Sciatic nerve (tissue), 2 donors: ENCODE measurements at places on chromosomes 11 and 22. TPM values are rescaled to one million over a fixed set of nuclear protein-coding genes. Genes with fewer than 3 reads are reported as not detected.
A peak's percentile ranks its signal among the peaks of the same experiment; 100 is the strongest.

DNA sequence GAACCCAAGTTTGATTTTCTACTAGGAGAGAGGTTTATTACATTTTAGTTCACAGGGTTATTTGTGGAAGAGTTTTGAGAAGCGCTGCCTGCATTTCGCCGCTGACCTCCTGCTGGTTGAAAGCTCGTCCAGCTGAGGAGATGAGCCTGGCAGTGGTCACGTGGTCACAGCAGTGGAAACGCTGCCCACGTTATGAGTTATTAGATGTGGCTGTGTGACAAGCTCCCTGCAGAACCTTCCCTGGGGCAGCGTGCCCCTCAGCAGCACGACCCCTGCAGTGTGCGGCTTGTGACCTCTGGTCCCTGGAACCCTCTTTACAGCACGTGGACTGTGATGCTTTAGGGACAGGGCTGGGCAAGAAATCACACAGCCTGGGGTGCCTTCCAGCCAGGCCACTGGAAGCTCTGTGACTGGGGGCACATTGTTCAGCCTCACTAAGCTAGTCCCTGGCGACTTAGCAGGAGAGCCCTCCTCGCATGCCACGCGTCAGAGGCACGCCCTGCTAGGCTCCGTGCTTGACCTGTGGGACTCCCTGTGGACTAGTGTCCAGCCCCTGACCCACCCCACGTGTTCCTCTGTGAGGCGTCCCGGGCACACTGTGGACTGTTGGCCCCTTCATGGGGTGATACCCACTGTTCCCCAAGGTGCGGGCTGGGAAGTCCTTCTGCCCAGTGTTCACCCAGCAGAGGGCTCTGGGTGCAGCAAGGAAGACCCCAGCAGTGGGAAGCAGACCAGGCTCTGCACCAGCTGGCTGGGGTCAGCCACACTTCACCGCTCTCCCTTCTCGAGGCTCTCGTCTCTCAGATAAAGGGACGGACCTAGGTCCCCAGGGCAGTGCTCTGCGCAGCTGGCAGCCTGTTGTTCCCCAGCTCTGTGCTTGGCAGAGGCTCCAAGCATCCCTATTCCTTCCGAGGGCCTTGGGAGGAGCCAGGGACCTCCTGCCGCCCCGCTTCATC lies 349.5 kb downstream of the TBC1D22A start:
- peak; percentile 41 for DNase-seq

OR11H1 gene
- not detected for total RNA-seq

GRCh38 chr11:134755535-134755934 lies 343.5 kb upstream of the B3GAT1 start:
- DNase-seq = no peak

C22orf42 gene
- not detected for total RNA-seq

UBXN1 gene
- total RNA-seq = 79.6 TPM

CST6 gene
- total RNA-seq = 0.80 TPM

KCNJ5 gene
- 2.5 TPM for total RNA-seq

GRIA4 gene
- total RNA-seq = 0.45 TPM

BID gene
- 10.6 TPM for total RNA-seq

DNA sequence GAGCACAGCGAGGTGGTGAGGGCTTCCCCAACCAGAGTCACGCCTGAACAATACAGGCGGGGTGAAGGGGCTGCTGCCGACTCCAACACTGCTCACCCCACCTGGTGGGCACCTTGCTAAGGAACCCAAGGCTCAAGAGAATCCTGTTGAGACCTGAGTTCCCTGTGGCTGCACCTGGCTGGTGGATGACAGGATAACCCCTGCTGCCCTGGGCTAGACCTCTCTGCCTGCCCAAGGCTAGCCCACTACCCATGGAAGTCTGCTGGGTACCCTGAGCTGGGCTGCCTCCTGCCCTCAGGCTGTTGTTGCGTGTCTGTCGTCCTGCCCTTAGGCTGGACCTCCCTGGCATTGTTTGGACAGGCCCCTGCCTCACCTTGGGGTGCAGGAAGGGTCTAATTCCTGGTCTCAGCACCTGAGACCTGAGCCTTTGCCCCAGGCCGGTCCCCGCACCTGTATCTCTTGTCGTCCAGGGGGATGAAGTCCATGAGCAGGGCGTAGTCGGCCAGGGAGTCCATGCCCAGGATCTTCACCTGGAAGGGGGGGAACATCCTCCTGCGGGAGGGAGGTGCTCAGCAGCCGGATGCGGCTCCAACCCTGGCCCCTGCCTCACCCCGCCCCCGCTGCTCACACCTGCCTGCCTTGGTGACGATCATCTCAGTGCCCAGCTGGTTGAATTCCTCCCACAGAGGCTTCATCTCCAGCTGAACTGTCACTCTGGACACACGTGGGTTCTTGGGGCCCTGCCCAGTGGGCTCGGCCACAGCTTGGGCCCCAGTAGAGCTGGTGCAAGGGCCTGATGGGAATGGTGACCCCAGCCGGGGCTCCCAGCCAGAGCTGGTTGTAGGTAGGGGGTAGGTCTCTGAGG lies 4.9 kb upstream of the NUDT8 start:
- DNase-seq = no peak

DNA sequence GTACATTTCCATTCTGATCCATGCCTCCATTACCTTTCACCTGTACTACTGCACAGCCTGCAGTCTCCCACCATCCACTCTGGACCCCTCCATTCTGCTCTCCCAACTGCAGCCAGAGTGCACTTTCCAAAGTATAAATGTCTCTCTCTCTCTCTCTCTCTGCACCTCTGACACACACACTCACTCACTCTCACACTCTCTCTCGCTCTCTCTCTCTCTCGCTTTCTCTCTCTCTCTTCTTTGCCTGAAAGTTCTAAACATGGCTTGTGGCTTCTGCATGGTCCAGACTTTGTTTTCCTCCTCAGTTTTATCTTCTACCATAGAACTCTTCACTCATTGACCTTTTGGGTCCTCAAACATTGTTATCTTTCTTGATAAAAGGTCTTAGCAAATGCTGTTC lies 76.6 kb downstream of the WNT11 start:
- no peak for DNase-seq

DNA sequence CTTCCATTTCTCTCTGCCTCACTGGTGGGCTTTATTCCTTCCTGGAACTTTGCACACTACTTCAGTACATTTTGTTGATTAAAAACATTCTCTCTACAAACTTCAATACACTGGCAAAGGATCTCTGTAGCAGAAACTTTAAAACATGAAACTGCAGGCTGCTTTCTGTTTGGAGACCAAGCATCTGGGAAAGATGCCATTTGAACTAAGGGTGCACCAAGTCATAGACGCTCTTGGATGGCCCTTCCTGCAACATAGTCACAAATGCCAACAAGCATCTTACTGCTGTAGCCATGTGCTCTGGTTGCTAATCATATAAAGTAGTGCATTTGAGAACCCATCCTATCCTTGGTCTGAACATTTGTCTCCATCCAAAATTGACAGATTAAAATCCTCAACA lies 56.4 kb downstream of the SNX19 start:
- DNase-seq = no peak

TENM4 gene
- total RNA-seq = 16.5 TPM

- DNase-seq = peak; percentile 70
These were observed 726 bp downstream of the PKNOX2 start for GRCh38 chr11:125165111-125165842.

GRCh38 chr11:57460758-57461749 lies 726 bp downstream of the RTN4RL2 start:
- DNase-seq = no peak
